AG10803 (cell line): ENCODE measurements at places on chromosomes 2 and 18.

DNA sequence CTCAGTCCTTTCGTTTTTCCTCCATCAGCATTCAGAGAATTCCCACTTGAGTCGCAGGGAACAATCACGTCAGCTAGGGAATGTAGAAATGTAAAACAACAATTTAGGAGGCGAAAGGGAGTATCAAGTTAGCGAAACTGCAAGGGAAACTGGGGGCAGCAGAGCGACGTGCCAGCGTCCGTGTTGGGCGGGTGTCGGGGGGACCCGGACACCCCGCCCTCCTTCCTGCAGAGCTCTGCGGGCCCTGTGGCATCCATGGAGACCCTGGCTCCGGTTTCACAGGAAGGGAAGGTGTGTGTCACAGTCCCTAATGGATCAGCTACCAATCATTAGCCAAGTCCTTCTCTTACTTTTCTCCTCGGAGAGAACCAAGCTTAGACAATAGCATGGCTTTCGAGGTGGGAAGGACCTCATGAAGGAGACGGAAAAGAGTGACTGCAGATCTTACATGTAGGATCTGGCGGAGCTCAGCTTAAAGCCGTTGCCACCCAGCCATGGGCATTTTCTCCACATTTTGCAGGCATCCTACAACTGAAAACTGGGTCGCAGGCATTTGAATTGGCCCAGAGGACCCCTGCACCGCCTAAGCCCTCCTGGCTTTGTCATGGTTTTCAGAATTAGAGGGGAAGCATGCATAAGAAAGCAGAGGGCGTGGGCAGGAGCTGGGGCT lies 33.7 kb downstream of the SOX11 start:
- no peak for DNase-seq

- DNase-seq: peak; percentile 53
Measured at GRCh38 chr2:39059366-39059952, 61.4 kb downstream of the SOS1 start.

DNA sequence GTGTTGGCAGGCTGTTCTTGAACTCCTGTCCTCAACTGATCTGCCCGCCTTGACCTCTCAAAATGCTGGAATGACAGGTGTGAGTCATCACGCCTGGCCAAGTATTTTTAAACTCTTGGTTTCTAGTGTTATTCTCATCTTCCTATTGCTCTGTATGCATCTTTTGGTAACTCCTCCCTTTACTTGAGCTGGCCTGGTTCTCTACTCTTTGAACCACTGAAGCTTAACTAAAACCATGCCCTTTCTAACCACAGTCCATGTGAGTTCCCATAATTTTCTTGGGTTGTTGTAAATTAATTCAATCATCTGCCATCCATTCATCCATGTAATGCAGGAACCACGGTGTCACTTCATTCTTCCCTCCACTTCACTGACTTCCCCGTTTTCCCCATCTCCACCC lies 1131.3 kb downstream of the DPP10 start:
- DNase-seq: no peak

DNA sequence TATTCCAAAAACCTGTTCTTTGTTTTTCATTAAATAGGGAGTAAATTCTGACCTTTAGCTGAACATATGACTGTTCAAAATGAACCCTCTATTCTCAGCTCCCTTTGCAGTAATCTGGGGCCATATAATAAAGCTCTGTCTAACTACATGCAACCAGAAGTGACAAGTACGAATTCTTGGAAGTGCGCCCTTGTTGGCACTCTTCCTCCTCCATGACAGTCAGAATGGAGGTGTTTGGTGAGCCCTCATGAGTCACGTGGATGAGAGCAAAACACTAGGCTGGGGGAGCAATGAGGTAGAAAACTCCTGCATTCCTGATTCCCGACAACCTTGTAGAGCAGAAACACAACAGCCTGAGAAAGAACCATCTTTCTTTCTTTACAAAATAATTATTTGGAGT lies 552.9 kb downstream of the FBXO15 start:
- peak; percentile 3 for DNase-seq

DNA sequence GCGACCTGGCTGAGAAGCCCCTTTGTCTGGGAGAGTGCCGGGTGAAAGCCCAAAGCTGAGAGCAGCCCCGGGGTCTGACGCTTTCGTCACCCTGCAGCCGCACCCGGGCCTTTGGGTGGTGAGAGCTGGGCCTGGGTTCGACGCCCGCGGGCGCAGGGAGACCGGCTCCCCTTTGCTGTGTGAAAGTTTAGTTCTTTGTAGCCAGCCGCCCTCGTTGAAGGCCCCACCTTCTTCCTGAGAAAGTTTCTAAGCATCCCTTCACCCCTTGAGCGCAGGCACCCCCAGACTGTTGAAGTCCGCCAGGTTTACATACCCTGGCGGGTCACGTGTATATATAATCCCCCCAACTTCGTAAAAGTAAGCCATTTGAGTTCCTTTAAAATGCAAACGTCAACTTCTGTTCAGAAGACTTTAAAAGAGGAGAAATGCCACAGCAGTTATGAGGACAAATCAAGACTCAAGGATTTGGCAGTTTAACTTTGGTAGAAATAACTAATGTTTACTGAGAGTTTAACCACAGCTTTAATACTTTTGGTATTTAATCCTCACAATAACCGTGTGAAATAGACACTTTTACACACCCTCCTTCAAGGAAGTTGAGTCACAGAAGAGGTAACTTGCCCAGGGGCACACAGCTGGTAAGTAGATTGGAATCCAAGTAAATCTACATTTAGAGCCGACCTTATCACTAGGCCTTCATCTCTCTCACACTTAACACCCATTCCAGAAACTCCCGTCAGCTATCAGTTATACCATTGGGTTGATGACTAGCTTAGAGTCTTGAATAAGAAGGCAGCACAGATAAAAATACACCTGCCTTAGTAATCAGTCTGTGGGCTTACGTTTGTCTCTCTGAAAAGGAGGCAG lies 1.1 kb upstream of the MBOAT2 start:
- DNase-seq: no peak

DNA sequence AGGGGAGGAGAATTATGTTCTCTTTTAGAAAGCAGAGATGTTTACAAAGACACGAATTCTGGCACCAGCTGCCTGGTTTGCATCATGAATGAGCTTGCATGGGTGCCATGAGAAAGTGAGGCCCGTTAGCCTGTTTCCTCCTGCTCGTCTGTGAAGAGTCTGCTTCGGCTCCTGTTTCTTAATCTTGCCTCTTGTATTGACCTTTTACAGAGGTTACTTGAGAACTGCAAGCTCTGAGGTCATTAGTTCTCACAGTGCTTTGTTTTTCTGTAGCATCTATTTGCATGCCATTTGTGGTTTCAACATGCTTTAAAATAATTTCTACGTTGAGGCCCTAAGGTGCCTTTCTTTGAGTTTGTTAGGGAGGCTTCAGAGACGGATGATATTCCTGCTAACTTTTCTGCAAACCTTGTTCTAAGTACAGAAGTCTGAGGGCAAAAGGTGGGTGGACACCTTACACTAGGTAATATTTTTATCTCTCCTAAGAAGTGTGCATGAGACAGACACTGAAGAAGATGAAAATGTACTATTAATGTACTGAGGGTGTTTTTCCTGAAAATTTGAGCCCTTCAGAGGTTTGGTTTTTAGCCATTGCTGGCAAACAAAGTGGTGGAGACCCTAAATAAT lies 53.4 kb upstream of the LINC00305 start:
- no peak for DNase-seq

GRCh38 chr2:44945676-44946371 lies 4.3 kb downstream of the SIX3 start:
- DNase-seq: no peak

DNA sequence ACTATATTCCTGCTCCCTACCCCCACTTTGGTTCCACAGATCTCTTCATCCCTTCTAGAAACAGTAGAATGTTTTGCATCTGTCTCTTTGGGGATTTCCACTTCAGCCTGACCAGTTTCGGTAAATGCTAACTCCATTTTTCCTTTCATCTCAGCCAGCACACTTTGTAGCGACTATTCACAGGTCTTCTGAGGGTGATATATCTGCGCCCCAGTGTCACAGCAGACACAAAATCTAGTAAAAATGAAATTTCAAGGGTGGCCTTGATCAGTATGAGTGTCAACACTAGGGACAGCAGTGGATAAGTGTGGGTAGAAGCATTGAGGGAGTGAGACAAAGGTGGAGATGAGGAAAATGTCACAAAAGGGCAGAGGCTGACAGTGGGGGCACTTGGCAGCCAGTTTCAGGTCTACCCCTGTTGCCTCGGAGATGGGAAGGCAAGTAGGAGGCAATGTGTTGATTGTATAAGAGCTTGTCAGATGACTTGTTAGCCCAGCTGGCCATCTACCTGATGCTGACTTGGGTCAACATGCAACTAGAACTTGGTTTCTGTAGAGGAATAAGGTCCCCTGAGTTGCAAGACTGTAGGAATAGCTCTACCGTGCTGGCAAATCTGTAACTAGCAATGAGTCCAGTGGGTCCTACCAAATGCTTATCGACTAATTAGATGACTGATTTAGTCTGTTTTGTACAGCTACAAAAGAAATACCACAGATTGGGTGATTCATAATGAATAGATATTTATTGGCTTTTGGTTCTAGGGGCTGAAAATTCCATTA lies 60.7 kb downstream of the CXCR4 start:
- no peak for DNase-seq

GRCh38 chr2:124623560-124623959 lies 598.5 kb downstream of the CNTNAP5 start:
- no peak for DNase-seq

- DNase-seq: no peak
Measured at GRCh38 chr18:9870431-9871008, 15.3 kb upstream of the TXNDC2 start.

- DNase-seq: no peak
Measured at GRCh38 chr2:237982039-237982725, 15.4 kb downstream of the UBE2F start.

- DNase-seq: peak; percentile 59
Measured at GRCh38 chr2:26001743-26002351, 19.6 kb upstream of the KIF3C start.

DNA sequence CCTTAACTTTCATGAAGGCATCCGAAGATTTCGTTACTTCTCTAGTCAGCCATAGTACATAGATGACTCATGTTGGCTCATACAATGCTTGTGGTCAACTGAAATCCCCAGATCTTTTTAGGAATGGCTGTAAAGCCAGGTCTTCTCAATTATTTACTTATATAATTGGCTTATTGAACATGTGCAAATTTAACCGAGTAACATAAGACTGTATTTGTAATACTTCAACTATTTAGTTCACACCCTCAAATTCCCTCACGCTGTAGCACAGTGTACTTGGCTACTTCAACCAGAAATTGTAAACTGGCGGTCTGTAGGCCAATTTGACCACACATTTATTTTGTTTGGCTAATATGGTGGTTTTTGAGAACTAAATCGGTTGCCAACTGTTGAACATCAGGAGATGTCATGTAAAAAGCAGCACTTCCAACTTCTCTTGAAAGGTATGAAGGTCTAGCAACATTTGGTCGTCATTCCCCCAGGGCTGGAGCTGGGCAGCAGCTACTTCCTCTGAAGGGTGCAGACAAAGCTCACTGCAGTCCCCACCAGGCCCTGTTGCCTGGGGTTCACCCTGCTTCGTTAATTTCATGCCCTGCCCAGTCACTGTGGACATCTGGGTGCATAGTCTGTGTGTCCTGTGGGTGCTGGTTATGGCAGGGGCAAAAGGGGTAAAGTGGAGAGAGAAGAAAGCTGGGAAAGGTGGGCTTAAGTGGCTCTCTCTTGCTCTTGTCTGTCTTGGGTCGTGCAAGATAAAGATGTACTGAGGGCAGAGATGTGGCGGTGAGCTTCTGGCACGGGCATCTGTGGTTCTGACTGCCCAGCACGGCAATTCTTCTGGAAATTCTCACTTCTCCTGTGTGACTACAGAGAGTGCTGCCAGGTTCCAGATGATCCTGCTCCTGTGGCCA lies 3.2 kb upstream of the SH3RF3 start:
- peak; percentile 99 for DNase-seq

DNA sequence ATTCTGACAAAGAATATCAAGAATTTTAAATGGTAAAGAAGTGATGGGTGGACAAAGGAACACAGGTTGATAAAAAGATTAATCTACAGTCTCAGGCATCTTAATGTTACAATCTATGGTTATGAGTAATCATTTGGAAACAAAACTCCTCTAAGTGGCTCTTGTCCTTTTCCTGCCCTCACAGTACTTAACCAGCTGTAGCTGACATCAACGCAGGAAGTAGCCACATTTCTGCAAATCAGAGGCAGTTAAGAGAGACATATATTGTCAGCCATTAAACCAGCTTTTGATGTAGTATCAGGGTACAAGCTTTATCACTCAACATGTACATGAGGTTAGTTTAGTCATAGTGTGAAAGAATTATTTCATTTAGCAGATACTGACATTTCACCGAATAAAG lies 244.6 kb downstream of the NR4A2 start:
- DNase-seq: no peak

GRCh38 chr2:224220586-224221255 lies 181.2 kb downstream of the FAM124B start:
- DNase-seq: peak; percentile 69

DNA sequence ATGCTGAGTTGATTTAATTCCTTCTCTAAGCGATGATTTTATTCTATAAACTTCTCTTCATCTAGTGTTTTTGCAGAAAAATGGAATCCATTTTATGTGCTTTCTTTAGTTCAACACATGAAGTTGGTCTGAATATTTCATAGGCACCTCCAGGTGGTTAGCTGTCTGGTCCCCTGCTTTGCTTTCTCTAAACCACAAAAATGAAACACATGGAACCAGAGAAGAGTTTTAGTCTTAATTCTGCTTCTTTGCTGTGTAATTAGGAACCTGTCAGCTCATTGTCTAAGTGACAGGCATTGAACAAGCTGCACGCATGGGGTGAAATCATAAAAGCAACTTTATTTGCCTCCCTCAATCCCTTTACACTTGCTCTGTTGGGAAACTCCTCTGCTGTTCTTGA lies 150.4 kb downstream of the PIK3C3 start:
- no peak for DNase-seq

GRCh38 chr2:134216152-134216829 lies 37.6 kb upstream of the MGAT5 start:
- DNase-seq: no peak

DNA sequence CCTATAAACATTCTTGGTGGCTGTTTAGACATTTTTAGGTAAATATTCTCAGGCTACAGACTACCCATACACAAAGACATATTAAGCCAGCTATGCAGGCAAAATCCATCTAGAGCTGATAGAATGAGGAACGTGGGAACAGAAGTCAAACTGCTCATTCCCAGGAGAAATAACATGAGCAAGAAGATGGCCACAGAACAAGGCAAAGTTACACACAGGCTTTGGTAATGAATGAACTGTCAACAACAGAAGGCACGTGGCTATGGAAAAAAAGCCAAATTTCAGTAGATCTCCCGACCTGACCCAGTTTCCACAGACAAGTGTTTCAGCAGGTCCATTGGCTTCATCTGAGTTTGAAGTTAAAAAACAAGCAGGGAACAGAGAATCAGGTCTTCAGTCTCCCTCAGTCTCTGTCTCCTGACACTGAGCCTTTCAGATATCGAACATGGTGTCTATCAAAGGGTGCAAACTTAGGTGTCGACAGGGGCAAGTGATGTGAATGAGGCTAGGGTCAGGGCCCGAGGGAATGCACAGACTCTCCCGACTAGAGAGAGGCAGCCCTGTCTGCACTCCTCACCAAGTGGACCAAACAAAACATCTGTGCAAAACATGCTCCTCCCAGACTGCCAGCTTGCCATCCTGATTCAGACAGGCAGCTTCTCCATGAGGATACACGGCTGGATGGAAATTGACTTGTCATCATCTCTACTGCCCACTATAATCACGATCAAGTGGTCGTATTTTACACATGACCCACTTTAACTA lies 25.9 kb downstream of the SIGLEC15 start:
- no peak for DNase-seq
